ENCODE measurements at places on chromosomes 4 and X.

GRCh38 chr4:172998527-172999469 lies 169.8 kb upstream of the GALNT7 start:
- DNase-seq = no peak

DNA sequence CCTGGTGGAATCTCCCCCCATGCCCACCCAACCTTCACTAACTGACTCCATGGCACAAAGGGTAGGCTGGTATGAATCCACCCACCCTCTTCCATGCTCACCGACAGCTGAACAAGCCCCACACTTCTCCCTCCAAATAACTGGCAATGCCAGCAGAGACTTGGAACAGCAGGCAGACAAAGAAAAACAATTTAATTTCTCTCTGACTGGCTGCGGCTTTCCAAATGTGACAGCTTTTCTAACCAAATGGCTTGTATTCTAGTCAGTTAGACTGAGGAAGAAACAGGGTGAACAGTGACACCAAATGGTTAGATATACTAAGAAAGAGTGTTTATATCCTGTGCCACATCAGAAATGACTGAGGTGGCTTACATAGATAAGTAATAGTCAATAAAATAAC lies 199.3 kb upstream of the ADAMTS3 start:
- no peak for DNase-seq

GRCh38 chr4:149889991-149890390 lies 74.3 kb upstream of the IQCM start:
- DNase-seq = no peak

- DNase-seq = no peak
These were observed 94.1 kb upstream of the MID1 start for GRCh38 chrX:10714531-10714930.

DNA sequence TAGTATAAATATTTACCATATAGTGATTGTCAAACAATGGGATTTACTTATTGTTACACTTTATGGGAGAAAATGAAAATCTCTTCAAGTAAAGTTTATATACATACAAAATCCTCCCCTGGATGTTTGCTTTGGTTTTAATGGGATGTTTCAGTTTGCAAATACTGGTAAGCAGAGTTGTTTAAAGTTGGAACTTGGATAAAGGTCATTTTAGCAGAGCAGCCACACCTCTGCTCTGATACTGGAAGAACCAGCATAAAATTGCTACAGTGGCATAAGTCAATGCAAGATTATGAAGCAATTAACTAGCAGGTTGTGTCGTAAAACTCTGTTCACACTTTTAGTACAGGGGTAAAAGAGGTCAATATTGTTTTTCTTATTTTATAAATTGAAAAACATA lies 101.2 kb downstream of the TRAPPC11 start:
- DNase-seq = no peak

- DNase-seq = no peak
These were observed 130.0 kb downstream of the HMX1 start for GRCh38 chr4:8741513-8742226.

GRCh38 chrX:43813898-43814297 lies 68.4 kb downstream of the MAOB start:
- no peak for DNase-seq

DNA sequence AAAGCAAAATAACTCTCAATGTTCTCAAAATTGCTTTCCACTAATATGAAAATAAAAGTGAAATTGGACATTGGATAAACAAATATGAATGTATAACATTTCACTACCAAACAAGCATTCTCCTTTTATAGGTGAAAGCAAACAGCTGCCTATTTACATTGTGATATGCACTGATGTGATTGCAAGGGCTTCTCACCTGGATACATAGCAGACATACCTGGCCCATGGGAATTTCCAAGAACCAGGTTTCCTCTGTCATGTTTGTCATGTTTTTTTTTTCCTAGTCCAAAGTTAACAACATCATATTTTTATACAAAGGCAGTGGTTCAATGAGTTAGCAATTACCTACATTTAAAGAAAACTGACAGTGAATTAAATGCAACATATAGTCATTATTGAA lies 228.5 kb downstream of the ANKRD50 start:
- no peak for DNase-seq

Data from activated CD4-positive, alpha-beta T cell treated with anti-CD3 and anti-CD28 coated beads for 4 hours (primary cell).